Fibroblast of skin of left quadriceps (primary cell): ENCODE measurements at places on chromosomes 11 and 22.

GRCh38 chr11:95149651-95150364 is 60.2 kb downstream of the ENDOD1 start:
- no peak for DNase-seq

DNA sequence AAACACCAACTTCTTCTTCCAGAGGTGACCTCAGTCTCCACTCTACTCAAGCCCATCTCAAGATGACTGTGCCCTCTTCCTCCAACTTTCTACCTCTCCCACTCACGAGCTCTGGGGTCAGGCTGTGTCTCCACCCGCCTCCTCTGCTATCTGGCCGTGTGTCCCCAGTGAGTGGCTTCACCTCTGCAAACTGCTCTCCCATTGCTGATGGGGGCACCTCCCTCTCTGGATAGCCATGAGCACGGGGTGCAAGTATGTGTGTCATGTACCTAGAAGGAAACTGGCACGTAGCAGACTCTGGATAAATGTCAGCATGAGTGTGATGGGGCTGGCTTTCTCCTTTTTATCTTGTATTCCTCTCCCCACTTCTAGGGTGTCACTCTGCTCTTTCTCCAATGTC is 18.3 kb upstream of the RAC2 start:
- no peak for DNase-seq

DNA sequence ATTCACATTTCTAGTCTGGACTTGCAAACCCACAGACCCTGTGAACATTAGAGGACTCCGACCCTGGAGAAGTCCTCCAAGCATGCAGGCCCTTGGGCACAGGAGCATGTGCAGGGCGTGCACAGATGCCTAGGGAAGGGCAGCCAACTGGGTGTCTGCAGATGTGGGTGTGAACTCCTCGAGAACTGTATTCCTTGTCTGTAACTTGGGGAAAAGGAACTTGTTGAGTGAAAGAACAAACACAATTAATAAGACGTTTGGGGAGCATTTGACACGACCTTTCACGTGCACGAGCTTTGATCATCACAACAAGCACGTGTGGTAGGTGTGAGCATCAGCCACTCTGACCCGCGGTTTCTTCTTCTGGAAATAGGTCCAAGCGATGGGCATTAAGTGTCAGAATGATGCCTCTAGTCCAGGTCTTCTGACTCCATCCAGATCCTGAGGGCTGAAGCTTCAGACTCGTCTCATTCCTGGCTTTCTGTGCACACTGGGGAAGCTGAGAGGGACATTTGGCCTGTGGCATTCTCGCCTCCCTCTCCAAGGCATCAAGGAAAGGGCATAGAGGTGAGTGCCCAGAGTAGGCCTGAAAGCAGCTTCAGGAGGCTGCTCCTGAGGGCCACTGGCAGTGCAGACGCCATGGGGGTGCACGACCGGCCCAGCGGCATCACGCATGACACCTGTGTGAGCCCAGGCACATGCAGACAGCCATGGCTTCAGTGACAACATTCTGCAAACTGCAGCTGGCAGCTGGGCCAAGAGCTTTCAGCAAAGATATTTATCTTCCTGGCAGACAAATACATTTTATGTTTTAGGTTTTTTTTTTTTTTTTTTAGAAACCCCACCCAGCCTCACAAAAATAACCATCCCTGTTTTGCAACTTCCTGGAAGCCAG is 32.5 kb downstream of the ALX4 start:
- DNase-seq, result no peak

DNA sequence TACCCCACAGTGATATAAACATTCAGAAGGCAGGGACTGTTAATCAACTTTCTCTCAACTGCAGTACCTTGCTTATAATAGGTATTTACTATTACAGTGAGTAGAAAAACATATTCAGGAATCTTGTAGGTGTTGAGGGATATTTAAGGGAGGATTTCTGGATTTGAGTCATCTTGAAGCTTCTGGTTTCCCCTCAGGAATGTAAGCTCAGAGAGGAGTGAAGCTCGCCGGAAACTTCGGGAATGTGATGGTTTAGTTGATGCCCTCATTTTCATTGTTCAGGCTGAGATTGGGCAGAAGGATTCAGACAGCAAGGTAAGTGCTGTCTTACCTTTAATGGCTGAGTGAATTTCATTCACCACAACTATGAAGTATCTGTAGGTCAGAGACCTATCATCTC is 42.9 kb downstream of the CTNND1 start:
- DNase-seq, result no peak

DNA sequence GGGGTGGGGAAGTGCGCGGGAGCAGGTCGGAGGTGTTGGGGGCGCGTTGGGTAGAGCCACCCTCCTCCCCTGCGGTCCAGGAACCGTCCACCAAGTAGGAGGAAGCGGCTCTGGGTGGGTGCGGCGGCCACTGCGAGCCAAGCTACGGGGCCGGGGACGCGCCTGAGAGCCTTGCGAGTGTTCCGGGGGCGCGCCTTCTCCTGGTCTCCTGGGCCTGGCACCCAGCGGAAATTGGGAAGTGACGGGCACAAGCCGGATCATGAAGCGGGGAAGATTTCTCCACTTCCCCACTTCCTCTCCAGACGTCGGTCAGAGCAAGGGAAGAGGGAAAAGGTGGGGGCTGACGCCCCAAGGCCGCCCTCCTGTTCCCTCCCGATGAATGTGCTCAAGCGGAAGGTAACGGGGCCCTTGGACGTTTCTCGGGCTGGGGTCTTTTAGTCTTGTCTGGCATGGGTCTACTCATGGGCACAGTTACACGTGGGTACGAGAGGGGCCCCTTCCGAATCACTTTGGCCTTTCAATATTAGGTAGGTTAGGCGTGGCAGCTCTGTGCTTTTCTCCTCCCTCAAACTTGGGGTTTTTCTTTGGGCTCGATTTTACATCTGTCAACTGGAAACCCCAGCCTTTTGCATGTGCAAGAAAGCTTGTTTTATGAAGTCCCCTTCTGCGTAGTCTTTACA is 865 bp downstream of the RBM14 start:
- DNase-seq, result no peak

GRCh38 chr11:36463781-36464180 is 46.3 kb downstream of the TRAF6 start:
- peak; percentile 32 for DNase-seq

- DNase-seq, result no peak
Observed at GRCh38 chr11:66745356-66746235, 16.6 kb upstream of the SPTBN2 start.

DNA sequence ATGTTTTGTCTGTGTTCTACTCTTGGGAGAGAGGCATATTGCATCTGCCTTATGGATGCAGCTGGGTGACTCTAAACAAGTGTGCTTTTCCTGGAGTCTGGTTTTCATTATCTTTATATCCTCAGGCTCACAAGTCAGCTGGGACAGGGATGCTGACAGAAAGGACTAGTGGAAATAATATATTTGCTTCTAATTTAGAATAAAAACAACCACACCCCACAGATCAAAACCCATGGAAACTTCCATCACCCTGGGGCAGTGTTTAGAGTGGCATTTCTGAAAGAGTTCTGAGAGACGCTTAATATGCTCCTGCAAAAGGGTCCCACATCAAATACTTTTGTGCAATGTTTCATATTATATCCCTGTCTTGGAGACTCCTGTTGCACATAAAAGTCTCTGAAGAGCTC is 20.8 kb downstream of the KCNE3 start:
- DNase-seq, result peak; percentile 40

DNA sequence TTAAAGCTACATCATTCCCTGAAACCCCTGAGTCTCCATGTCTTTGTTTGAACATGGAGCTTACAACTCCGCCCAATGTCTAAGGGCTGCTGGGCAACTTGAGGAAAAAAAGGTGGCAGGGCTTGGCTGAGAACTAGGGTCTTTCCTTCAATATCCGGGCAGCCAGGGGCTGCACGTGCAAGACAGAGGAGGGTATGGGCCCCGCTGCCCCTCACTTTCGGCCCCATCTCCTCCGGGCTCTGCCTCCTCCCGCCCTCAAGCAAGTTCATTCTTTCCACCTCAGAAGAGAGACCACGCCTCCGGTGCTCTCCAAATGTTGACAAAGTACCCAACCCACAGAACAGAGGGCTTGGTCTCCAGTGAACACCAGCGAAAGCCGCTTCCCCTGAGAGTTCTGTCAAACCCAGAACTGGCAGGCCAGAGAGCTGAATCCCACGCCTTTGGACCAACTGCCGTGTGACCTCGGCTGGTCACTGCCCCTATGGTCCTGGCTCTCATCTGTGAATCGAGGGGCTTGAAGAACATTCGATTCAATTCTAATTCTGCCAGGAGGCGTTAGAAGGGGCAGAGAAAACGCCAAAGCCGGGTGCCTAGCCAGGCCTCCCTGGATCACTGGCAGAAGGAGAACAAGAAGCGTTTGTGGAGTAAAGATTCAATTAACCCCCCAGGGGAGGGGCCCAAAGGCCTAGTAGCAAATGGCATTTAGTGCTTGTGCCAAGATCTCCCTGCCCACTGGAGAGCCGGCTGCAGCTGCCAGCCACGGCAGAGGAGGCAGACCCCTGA is 7.3 kb downstream of the PDGFB start:
- no peak for DNase-seq

DNA sequence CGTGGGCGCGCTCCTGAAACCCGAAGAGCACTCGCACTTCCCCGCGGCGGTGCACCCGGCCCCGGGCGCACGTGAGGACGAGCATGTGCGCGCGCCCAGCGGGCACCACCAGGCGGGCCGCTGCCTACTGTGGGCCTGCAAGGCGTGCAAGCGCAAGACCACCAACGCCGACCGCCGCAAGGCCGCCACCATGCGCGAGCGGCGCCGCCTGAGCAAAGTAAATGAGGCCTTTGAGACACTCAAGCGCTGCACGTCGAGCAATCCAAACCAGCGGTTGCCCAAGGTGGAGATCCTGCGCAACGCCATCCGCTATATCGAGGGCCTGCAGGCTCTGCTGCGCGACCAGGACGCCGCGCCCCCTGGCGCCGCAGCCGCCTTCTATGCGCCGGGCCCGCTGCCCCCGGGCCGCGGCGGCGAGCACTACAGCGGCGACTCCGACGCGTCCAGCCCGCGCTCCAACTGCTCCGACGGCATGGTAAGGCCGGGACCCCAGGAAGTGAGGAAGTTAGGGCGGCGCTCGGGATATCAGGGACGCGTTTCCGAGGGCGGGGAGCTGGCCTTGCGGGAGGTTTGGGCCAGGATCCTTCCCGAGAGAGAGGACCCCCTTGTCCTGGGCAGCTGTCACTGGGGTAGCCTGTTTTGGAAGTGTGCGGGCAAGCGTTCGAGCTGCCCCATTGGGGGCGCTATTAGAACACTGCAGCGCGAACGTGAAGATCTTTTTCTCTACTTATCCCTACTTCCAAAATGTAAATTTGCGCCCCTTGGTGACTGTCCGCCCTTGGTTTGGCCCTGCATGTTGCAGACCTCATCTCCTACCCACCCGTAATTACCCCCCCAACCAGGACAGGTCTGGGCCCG is 796 bp downstream of the MYOD1 start:
- DNase-seq, result no peak

- no peak for DNase-seq
Observed at GRCh38 chr11:73277467-73277866, 5.3 kb downstream of the P2RY6 start.

DNA sequence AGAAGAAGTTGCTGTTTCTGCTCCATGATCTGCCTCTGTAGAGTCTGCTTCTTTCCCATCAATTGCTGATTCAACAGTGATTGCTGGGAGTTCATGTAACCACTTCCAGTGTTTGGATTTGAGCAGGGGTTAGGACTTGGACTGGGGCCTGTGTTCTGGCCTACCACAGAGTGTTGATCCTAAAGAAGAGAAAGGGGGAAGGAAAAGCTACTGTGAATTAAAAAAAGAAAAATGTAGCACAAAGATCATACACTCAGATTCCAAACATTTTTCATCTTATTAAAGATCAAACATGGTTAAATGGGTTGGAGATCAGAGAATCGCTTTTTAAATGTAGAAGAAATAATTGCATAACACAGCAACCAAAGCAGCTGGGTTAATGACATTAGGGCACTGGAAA is 67.6 kb upstream of the MTMR2 start:
- DNase-seq, result no peak

DNA sequence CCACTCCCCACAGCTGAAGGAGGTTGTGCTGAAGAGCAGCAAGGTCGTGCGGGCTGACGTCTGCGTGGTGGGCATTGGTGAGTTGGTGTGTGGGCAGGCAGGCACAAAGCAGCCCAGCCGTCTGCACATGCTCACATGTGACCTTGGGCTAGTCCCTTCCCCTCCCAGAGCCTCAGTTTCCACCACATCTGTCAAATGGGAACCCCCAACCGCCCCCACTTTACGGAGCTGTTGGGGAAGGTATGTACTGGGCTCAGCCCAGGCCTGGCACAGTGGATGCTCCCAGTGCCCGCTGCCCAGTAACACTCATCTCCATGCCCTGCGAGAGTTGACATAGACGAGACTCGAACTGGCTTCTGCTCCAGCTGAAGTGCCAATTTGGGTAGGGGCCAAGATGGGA is 5.1 kb upstream of the LZTR1 start:
- no peak for DNase-seq

DNA sequence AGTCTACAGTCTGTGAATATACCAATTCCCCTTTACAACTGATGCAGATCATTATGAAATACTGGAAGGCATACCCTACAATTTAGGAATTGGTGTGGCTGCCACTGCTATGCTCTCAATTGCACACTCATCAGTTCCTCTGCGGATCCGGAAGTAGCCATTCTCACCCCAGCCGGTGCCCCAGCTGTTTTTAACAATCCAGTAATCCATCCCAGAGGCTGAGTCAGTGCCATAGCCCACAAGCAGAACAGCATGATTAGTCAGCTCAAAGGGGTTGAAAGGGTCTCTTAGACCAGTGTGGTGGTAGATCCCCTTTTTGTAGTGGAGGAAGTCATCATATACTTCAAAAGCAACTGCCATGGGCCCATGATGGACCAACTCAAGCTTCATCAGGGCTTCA is 43.6 kb downstream of the CTSC start:
- DNase-seq, result peak; percentile 20

GRCh38 chr22:43226377-43227238 is 39.7 kb upstream of the TTLL12 start:
- DNase-seq, result peak; percentile 4

DNA sequence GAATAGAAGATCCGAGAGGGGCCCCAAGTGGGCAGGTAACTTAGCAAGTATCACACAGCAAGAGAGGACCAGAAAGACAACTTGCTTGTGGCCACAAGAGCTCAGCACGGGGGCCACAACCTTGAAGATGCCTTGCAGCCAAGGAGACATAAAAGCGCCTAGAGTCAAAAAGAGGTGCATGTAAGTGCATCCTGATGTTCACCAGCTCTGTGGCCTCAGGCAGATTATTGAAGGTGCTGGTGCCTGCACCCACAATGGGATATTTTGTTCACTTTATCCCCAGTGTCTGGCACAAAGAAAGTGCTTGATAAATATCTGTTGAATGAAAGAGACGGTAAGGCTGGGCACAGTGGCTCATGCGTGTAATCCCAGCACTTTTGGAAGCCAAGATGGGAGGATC is 106.0 kb upstream of the ASPHD2 start:
- DNase-seq, result no peak

DNA sequence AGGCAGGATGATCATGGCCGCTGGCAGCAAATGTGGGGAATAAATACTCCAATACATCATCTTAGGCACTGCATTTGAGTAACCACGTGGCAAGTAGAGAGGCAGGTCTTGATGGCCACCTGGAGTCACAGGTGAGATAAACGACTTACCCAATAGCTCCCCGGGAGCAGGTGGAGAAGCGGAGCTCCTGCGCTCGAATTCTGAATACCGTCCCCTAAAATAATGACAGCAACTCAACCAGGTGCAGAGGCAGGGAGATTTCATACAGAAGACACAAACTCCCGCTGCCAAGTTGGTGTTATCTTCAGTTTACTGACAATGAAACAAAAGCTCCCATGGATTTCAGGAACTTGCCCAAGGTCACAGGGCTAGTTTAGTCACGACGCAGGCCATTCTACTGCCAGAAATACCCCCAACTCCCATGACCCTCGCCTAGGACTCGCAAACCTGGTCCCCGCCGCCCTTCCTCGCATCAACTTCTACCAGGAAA is 437 bp downstream of the SLC43A3 start:
- DNase-seq, result no peak

GRCh38 chr11:62794201-62794775 is 2.5 kb upstream of the TMEM223 start:
- DNase-seq, result no peak
